ENCODE measurements at places on chromosomes 12 and 14.

GRCh38 chr12:106291342-106291741, 11.2 kb upstream of the TCP11L2 start:
- DNase-seq = no peak

DNA sequence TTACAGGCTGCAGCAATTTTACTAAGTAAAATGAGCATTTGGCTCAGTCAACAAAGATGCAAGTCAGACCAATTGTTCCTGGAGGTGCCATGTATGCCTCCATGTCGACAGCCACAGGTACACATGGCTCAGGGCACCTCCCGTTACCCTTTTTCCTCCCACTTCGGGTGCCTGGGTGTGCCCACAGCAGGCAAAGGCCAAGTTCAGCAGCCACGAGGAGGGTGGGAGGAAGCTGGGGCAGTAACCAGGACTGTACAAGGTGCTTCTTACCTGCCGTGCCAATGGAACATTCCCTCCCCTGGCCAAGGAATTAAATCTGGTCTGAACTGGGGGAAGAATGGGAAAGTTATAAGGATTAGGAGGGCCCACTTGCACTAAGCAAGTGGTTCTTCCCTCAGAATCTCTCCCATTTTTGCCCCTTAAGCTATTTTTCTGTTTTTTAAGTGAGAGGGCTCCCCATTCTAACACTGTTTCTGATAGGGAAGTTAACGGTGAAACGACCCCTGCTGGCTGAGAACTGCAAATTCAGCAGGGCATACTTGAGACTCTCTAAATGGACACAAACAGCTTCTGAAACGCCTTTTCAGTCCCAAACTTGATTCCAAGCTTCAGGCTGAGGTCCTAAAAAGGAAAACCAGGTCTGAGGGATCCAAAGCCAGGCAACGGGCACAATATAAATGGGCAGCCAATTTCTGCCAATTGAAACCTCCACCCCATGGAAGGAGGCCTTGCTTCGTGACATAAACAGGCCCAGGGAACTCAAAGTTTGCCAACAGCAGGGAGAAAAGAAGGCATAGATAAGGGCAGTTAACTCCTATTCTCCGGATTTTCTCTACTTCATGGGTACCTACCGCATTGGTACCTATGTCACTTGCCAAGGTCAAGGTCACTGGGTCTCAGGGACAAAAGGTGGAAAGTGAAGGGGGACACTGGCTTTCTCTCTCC, 24.8 kb downstream of the CLECL1 start:
- peak; percentile 80 for DNase-seq

- no peak for DNase-seq
Measured at GRCh38 chr14:60163693-60164092, 1.5 kb downstream of the DHRS7 start.

- no peak for DNase-seq
Measured at GRCh38 chr14:49857427-49858003, 4.9 kb upstream of the NEMF start.

GRCh38 chr14:105746124-105746514, 219.7 kb downstream of the TMEM121 start:
- DNase-seq = no peak

- no peak for DNase-seq
Measured at GRCh38 chr12:80837342-80837978, 100.3 kb downstream of the LIN7A start.

DNA sequence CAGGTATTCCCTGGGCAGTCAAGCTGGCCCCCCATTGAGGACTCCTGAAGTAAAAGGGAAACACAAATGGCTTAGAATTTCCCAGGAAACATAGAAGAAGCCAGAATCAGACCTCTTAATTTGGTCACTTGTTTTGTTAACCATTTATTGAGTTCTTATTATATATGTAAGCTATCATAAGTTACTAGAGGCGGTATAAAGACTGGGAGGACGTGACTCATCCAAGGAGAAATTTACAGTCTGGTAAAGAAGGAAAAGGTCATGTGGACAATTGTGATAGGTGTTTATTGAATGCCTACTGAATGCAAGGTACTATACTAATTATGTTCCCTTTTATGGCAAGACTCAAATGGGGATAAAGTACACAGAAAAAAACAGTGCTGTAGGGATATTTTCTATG, 146.7 kb downstream of the DYRK2 start:
- no peak for DNase-seq

DNA sequence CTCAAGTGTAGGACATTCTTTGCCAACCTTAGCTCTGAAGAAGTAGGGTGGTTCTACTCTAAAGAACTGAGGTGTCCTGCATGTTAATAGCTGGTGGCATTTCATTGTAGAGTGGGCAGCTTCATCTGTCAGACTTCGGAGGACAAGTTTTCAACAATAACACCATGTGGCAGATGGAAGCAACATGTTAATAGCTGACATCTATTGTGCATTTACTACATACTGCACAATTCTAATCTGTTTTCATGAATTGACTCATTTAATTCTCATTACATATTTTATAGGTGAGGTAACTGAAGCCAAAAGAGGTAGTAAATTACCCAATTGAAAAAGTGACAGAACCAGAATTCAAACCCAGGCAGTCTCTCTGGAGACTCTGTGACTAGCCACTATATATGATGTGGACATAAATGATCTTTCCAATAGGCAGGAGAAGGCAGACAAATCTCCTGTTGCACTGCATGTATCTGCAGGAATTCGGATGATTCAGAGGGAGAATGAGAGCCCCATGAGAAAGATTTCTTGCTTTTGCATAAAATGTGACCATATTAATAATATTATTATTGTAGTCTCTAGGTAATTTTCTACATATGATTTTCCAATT, 137.2 kb upstream of the E2F7 start:
- DNase-seq = no peak
